ENCODE measurements at places on chromosomes 5 and 9. TPM values are rescaled to one million over a fixed set of nuclear protein-coding genes. Genes with fewer than 3 reads are reported as not detected.

DNA sequence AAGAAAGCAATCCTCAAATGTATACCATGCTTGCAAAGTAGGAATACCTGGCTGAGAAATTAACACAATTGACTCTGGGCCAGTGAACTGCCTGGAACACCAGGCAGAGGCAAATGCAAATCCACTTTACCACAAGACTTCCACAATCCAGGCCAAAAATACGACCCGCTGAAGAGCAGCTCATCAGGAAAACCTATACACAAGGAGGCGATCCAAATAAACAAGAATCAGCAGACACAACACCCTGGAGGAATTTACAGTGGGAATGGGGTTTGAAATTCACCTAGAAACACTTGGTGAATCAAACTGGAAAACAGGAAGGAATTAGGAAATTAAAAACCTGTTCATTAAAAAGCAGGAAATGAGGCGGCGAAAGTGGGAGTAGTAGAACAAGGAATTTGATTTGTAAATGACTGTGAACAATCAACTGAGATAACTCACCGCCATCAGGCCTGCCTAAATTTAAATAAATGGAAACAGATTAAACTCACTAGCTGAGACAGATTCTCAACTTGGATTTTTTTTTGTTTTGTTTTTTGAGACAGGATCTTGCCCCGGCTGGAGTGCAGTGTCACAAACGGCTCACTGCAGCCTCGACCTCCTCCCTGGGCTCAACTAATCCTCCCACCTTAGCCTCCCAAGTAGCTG, 15.9 kb downstream of the CMBL start:
- DNase-seq: no peak

GRCh38 chr9:3074247-3074646, 230.4 kb upstream of the PUM3 start:
- DNase-seq: no peak

FBXW5 gene
- 42.7 TPM for polyA plus RNA-seq

OR2Y1 gene
- polyA plus RNA-seq: not detected

DNA sequence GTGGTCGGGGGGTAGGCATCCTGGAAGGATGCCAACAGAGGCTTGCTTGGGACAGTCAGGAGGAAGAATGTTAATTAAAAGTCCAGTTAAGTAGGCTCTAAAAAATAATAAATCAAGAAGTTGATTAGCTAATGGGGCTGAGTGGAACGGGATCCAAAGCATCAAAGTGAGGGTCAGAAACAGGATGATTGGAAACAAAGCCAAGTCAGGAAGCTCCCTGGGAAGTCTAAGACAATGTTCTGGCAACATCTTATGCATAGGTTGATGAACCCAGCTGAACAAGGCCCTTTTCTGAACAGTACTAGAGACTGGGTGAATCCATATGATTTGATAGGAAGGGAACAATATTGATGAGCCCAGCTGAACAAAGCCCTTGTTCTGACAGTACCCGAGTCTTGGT, 50.2 kb upstream of the STARD4 start:
- no peak for DNase-seq

GRCh38 chr9:28264368-28264767, 691.1 kb upstream of the C9orf72 start:
- DNase-seq: no peak
